ENCODE measurements at places on chromosomes 11 and 22.

DNA sequence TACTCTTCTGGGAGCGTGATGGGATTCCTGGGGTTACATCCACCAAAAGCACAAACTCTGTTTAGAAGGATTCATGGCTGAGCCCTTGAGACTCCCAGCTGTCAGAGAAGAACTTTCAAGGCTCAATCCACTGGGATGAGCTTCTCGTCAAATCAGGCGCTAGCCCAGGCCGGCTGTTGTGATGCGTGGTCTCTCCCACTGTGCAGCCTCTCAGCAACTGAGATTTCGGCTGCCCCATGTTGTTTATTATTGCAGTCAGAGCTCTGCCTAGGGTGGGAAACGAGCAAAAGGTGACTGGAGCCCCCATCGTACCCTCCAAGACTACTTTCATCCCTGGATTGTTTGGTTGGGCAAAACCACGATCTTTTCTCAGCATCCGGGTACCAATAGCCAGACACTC is 251.6 kb downstream of the ETS1 start:
- no peak for DNase-seq

- no peak for DNase-seq
These were observed 5.7 kb downstream of the RFPL1 start for GRCh38 chr22:29443861-29444792.

DNA sequence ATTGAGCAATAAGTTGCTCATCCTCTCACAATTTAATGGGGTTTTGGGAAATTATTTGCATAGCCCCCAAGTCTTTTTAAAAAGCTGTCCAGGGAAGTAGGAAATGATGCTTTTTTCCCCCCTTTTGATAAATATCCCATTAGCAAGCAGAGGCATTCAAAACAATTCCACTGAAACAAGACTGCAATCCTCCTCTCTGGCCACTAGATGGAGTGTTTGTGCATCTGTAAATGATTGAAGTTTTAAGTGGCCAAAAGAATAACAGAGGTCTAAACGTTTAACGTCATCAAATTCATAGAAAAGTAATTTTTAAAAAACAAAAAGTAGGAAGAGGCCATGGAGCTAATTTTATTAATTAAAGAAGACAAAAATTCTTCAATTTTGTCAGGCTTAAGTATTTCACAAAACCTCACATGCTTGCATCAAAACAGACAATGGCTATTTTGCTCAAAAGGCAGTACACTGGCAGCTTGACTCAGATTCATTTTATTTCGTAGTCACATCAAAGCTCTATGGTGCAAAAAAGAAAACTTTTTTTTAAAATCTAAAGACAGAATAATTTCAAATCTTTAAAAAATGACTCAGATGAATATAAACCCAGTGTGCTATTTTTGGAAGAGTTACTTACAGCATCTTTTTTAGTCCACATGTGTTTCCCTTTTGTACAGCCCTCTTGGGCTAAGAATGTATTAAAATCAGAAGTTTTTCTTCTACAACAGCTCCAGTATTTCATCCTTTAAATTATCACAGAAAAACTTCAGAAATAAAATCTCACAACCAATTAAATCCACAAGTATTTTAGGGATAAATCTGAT is 17.8 kb downstream of the CHORDC1 start:
- DNase-seq: no peak

GRCh38 chr11:47860536-47860935 is 12.4 kb upstream of the NUP160 start:
- no peak for DNase-seq

- DNase-seq: no peak
These were observed 9.1 kb upstream of the MN1 start for GRCh38 chr22:27810609-27811151.

DNA sequence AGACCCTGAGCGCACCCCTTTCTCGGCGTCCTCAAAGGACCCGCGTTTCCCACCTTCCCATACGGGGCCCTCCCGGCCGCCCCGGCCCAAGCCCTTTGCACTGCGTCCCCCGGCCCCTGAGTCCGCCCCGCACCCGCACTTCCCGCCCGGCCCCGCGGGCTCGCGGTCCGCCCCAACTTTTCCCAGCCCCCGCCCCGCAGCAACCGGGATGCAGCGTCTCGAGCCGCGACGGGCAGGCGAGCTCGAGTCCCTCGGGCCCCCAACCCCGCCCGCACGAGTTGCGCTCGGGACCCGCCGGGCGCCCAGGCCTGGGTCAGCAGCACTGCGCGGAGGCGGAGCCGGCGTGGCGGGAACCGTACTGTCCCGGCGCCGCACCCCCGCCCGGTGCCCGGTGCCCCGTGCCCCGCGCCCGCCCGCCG is 371 bp downstream of the SMCO4 start:
- no peak for DNase-seq
